Left kidney (tissue), 8 donors: ENCODE measurements at places on chromosomes 6 and 20.

GRCh38 chr6:44105993-44106740, 21.1 kb downstream of the MRPL14 start:
- no peak for DNase-seq

GRCh38 chr20:41081276-41081814, 52.7 kb downstream of the TOP1 start:
- no peak for DNase-seq

- no peak for DNase-seq
These were observed 102.7 kb downstream of the FOXC1 start for GRCh38 chr6:1712451-1712850.

DNA sequence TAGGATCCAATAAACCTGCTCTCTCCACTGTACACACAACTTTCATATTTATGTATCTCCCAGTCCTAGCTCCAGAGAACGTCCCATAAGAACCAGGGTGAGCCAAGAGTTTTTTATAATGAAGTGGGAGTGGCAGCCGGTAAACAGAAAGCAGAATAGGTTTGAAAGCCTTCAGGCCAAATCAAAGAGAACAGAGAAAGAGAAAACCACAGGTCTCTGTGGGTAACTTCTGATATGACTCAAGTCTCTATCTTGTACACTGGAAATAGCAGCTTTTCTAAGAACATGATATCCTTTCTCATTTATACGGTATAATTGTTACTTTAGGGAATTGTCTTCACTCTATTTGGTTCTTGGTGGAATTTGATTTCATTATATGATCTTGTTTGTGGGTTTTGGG, 273.6 kb downstream of the PACRG start:
- DNase-seq: no peak

- DNase-seq: no peak
These were observed 18.7 kb downstream of the IL20RA start for GRCh38 chr6:137025786-137026730.

GRCh38 chr20:61407561-61407960, 155.5 kb downstream of the CDH4 start:
- no peak for DNase-seq

- DNase-seq: no peak
These were observed 58.5 kb downstream of the SUN5 start for GRCh38 chr20:32945710-32946221.

- DNase-seq: no peak
These were observed 46.9 kb downstream of the PCSK2 start for GRCh38 chr20:17273717-17274116.

DNA sequence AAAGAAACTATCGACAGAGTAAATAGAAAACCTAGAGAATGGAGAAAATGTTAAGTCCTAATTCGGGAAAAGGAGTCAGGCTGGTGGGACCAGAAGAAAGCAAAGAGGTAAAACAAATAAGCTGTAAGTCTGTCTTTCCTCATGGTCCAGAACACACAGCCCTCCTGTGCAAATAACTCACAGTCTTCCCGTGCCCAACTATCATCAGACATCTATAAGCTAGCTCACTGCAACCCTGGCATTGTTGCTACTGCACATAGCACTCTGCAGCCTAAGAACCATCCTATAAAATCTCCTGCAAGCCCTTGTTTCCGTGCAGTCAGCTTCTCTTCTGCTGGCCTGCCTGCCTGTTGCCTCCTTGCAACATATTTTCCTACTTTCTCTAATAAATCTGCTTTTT, 17.4 kb downstream of the HLA-DRA start:
- DNase-seq: no peak

DNA sequence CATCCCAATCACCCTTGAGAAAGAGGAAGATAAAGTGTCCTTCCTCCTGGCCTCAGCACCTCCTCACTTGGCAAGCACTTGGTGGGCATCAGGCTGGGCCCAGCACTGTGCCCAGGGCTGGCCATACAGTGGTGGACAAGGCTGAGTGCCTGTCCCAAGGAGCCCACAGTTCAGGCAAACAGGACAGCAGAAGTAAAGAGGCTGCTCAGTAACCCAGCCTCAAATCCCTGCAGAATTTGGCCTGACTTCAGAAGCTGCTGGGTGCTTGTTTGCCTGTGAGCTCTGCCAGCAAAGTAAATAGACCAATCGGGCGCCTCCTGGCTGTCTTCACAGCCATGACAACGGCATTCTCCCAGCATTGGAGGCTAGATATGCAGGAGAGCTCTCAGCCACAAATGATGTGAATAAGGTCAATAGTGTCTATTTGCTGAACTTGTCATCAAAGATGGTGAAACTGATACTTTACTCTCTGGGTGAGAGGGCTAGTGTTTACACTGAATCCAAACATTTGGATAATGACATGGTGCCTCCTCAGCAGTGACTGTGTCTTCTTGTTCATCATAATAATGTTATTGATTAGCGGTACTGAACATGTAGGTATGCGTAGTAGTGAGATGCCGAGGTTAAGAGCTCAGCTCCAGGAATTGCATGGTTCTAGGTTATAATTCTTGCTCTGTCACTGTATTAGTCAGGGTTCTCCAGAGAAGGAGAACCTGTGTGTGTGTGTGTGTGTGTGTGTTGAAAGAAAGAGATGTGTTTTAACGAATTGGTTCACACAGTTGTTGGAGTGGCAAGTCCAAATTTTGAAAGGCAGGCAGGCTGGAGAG, 36.9 kb upstream of the FANCE start:
- no peak for DNase-seq

- peak; percentile 42 for DNase-seq
These were observed 5.0 kb downstream of the BRD2 start for GRCh38 chr6:32973144-32974015.

GRCh38 chr20:24836661-24837299, 112.3 kb upstream of the CST7 start:
- DNase-seq: no peak

DNA sequence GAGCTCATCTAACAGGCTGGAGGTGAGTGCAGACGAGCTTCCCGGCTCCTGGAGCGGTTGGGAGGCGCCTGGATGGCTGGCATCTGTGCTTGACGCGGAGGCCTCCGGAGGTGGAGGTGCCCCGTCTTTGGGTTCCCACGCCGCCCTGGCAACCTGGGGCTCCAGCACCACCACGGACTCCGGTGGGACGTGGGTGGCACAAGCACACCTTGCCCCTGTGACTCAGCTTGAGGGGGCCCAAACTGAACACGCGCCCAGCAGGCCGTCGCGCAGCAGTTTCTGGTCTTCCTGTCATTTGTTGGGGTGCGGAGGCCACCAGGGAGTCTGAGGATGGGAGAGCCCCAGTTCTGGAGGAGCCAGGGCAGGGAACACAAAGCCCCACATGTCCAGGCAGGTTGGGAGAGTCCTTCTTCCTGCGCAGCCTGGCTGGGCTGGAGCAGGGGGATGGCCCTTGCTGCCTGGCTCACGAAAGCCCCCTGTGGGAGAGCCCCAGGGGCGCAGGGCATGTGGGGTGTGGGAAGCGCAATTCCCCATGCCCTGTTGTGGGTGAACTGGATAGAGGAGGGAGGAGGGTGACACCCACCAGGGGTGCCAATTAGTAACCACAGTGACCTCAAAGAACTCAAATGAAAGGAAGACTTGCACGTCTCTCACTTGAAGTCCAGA, 1378.6 kb upstream of the DEFB115 start:
- no peak for DNase-seq

DNA sequence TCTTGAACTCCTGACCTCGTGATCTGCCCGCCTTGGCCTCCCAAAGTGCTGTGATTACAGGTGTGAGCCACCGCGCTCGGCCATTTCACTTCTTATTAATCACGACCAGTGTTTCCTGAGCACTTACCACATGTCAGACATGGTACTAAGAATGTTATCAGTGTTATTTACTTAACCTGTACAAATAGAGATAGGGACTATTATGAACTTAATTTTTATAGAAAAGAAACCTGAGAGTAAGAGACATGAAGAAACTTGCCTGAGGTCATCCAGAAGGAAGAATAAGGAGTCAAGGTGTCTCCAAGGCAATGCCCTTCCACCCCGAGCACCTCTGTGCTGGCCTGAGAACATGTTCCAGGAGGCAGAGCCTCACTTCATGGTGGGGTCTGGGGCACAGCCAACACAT, 29.3 kb upstream of the EZR start:
- DNase-seq: no peak

DNA sequence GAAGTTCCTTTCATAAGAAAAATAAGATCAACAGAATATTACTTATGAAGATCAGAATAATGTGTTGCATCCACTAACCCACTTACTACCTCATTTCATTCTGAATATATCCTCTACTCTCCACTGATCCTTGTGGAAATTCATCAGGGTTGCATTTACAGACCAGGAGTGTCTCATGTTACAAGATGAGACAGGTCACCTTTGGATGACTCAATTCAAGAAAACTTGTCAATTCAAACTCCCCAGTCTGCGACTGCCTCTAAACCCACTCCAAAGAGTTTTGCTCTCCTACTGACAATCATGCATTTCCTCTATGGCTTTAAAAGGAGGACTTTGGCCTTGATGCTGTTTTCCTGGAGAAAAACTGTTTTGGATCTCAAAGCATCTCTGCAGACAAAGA, 68.4 kb downstream of the ID4 start:
- DNase-seq: no peak

DNA sequence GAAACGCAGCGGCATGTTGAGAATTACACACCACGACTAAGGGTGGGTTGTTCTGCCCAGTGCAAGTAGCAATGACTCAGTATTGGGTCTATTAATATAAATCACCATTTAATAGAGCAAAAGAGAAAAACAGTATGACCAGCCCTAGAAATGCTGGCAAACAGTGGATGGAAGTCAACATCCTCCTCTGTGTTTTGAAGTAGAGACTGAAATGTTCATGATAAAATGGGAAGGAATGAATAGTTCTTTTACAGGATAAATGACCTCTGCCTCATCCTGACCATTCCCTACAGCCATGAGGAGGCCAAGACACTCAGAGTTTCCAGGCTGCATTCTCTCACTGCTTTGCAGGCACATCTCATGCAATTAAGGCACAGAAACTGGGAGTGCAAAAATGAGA, 111.8 kb downstream of the PSMB1 start:
- DNase-seq: no peak

GRCh38 chr20:38152175-38152620, 12.9 kb downstream of the TGM2 start:
- peak; percentile 65 for DNase-seq

GRCh38 chr20:8796088-8796660, 272.7 kb upstream of the PLCB4 start:
- DNase-seq: no peak

GRCh38 chr6:157216570-157216969, 106.7 kb downstream of the TMEM242 start:
- no peak for DNase-seq

DNA sequence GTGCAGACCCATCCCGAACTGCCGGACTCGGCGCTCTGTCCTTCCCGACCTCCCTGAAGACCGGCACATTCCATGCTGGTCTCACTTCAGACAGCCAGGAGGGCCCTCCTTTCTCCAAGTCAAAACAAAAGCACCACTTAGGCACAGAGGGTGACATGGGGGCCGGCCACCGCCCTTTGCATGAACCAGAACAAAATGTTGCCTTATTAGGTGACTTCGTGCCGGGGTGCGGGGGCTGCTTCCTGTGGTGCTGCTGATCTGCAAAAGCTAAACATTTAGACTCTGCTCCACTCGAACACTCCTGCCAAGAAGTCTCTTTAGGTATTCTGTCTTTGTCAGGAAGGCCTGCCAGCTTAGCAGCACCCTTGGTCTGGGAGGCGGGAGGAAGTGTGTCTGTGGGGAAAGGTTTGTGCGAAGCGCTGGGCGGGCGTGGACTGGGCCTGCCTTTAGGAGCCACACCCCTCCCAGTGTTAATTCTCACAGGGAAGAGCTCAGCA, 133.8 kb downstream of the SMOC2 start:
- peak; percentile 50 for DNase-seq

DNA sequence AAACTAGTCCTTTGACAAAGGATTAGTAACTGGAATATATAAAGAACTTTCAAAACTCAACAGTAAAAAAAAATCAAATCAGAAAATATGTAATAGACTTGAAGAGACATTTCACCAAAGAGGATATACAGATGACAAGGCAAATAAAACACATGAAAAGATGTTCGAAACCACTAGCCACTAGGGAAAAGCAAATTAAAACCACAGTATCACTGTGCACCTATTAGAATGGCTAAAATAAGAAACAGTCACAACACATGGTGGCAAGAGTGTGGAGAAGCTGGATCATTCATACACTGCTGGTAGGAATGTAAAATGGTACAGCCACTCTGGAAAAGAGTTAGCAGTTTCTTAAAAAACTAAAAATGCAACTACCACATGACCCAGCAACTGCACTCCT, 14.9 kb downstream of the ZBTB2 start:
- no peak for DNase-seq

DNA sequence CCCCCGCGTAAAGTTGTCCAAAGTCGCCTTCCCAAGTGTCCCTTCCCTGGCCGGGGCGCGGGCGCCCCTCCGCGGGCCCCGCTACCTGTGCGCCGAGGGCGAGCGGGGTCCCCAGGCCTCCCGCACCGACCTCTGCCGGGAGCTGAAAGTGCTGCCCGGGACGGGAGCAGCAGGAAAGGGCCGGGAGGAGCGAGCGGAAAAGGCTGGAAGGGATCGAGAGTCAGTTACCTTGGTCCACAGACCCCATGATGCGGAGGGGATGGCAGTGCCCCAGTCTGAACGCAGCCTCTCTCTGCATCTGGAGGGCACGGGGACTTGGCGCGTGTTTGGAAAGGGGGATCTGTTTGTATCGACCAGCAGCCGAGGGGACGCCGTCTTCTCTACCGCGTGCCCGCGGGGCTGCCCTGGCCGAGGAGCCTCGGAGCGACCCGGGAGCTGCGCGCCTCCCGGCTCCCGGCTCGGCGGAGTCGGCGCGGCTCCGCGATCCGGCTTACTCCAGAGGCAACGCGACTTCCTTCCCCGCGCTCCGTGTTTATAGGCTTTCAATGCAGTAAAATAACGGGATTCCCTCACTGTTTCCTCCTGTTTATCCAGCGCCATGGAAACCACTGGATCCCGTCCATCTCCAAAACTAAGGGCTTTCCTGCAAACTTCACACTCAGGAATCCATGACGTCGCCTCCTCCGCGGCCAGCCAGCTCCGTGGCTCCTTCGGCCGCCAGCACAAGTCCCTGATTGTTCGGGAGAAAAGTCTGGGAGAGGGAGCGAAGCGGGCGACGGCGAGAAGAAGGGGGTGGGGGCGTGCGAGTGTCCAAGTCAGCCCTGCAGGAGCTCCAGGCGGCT, 20.0 kb upstream of the NFATC2 start:
- DNase-seq: peak; percentile 93

DNA sequence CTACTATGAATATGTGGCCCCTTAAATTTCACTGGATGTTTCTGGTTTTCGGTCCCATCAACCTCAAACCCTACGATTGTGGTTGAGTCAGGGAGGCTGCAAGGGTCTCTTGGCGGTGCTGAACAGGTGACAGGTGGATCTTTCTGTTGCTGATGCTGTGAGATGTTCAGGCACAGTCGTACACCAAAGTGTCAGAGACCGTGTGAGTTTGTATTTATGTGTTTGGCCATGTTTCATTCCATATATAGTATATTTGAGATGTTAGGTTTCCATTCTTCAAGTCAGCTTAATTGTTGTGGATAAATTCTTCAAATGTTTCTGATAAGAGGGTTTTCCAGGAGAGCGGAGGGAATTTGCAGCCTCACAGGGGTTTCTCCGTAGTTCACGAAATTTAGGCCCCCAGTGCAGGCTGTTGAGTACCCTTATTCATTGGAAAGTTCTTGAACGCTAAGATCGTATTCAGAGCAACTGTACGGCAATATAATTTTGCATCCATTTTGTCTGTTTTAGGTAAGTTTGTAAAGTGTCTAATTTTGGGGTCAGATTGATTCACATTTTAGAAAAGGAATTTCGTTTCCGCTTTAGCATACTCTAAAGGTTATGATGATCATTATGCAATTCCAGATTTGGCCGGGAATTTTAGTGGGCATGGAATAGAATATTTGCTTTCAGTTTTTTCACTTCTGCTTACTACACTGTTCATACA, 1.2 kb downstream of the TAB2 start:
- no peak for DNase-seq

- no peak for DNase-seq
These were observed 373.1 kb downstream of the CD109 start for GRCh38 chr6:74069089-74069581.
